ENCODE measurements at places on chromosomes 4 and X.

GRCh38 chrX:39226251-39226650 is 425.0 kb downstream of the MID1IP1 start:
- no peak for DNase-seq

DNA sequence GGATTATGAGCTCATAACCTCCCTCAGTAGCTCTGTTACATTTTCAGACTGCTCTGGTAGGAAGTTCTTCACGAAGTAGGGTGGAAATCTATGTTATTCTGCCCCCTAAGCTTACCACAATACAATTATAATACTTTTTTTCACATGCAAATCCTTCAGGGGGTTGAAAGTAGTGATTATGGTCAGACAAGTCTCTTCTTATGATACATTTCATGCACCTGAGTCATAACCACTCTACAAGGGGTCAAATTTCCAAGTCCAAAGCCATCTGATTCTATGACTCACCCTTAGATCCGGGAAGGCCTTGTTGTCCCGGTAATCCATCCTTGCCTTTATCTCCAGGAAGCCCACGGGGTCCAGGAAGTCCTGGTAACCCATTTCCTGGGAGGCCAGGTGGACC is 95.2 kb downstream of the ATG4A start:
- no peak for DNase-seq

DNA sequence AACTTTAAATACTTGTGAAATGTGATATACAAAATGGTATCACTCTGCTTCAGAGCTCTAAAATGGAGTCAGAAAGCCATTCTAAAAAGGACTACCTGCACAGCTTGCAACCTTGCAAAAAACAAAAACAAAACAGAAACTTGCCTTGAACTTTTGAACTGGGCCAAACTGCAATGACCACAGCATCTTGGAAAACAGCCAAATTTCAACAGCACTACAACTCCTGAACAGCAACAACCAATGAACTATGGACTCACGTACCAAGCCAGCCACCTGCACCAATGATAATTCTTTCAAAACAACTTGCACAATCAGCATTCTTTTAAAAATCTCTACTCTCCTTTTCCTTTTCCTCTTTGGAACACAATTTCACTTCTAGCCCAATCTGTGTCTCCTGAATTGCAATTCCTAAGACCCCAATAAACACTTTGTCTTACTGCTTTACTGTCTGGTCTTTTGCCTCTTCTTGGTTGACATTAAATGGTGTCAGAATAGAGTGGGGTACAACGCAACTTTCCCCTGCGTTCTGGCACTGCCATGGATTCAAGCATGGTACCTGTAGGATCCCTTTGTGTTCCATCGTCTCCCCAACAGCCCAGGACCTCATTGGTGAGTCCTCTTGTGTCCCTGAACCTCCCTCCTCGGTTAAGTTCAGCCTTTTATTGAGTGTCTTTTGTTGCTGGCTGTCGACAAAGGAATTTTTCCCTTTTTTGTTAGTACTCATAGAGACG is 35.7 kb upstream of the FMR1 start:
- no peak for DNase-seq

DNA sequence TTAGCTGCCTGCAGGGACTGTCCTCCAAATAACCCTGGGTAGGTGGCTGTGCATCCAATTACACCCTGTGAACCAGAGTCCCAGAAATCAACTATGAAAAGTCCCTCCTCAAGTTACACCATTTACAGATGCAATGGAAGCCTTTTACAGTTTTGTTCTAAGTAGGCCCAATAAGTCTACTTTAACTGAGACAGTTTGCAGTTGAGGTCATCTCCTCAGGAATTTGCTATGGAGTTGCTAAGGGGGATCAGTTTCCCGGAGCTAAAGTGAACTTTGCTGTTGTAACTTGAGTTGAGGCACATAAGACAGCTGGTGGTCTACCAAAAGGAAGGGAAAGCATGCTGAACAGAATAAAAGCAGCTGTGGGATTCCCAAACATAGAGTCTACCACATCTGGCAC is 121.6 kb upstream of the STK26 start:
- no peak for DNase-seq

DNA sequence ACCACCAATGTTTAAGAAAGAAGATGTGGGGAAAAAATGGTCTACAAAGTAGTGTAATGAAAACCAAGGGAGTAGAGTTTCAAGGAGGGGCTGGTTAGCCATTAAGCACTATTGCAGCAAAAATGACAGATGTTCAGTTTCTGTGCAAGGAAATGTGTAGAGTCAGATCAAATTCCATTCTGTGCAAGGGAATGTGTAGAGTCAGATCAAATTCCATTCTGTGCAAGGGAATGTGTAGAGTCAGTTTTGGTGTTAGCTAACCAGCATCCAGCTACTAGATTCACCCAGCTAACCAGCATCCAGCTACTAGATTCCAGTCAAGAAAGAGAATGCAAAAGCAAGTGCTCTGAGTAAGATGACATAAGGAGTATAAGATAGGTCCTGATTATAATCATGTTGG is 208.8 kb downstream of the COX18 start:
- no peak for DNase-seq

DNA sequence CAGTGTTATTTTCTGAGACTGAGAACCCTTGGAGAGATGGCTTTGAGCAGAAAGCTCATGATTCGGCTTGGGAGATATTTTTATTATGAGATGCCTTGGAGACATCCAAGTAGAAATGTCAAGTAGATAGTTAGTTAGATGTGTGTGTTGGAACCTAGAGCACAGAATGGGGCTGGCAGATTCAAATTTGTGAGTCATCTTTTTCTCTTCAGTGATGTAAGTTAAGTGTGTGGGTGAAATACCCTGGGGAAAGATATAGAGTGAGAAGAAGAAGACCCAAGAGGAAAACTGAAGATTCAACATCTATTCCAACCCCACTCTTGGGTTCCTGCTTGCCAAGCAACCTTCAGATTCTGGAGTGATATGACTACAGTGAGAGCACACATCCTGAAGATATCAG is 580.8 kb upstream of the AMOT start:
- DNase-seq = no peak

DNA sequence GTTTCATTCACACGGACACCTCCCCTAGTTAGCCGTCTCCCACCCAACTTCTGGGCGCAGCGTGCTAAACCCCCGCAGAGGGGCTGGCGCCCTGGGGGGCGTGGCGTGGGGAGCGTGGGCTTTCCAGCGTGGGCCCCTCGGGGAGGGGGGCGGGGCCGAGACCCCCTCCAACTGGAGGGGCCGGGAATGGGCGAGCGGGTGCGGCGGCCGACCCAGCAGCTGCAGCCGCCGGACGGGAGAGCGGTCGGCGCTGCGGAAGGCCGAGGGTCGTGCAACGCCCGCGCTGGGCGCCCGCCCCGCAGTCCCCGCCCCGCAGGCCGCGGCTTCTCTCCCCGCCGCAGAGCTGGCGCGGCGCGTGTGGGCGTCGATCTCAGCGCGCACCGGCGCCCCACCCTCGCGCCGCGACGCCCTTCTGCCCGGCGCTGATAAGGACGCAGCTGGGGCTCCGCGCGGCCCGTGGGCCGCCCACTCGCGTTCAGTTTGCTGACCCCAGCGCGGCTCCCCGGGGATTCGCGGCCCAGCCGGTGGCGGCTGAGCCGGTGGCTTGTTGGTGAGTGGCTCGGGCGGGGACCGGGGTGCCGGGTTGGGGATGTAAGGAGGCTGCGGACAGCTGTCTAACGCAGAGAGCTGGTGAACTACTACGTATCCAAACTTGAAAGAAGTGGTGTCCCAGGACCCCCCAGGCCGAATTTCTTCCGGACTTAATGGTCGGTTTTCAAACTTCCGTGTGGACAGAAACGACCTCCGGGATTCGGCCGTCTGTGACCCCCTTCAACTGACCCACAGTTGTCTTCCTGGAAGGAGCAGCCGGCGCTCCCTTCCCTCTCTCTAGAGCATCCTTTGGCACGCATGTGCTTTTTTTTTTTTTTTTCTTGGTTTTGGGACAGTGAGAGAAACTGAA is 1.5 kb downstream of the FHDC1 start:
- no peak for DNase-seq

- DNase-seq = no peak
Measured at GRCh38 chr4:40731792-40732245, 17.9 kb upstream of the NSUN7 start.

DNA sequence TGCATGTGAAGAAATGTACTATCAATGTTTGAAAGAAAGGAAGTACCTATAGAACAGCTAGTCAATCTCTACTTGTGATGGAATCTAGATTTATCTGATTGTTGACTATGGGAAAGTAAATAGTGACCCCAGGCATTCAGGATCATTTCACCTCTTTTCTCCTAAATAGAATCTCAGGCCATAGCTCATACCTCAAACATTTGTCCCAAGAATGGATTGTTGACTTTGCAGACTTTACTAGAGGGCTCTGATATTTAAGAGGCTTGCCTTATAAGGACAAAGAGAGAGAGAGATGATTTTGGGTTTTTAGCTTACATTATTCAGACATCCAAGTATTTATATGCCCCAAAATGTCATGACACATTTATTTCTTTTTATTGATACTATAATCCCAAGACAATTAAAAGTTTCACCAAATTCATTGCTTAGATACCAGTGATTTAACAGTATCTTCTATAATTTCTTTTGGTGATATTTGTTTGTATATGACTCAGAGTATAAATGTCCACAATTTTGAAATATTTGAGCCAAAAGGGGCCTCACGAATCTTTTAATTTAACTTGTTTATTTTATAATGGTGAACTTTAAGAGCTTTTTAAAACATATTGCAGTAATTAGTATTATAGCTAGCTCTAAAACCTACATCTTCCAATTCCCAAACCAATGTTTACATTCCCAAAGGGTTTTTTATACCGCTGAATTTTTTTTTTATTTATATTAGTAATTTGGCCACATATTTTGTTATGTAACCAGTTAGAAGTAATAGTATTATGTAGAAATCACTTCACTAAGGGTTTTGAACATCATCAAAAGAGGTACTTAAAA is 614.1 kb downstream of the PCDH7 start:
- no peak for DNase-seq

DNA sequence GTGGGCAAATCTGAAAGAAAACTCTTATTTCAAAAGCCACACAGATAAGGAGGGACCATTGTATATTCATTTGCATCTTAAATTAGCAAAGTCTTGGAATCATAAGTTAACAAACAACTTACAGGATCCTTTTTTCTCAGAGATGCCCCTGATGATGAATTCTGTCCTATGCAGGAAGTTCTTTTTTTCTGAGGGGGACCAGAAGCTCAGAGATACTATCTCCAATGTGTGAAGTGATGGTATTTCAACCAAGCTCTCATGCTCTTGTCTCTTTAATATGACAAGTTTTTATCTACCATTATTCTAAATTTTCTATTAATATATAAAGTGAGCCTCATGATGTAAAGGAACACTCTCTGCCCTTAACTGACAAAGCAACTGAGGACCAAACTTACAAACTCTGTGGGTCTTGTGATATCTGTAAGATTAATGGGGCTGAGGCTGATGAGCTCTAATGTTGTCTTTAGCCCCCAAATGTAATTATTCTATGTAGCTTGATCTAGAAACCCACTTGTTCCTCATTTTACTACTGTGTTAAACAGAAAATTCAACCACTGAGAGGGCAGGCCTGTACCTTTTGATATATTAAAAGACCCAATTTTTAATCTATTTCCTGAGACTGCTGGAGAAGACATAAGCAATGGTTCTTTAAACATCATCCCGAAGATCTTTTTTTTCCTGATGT is 27.0 kb downstream of the TEC start:
- no peak for DNase-seq

DNA sequence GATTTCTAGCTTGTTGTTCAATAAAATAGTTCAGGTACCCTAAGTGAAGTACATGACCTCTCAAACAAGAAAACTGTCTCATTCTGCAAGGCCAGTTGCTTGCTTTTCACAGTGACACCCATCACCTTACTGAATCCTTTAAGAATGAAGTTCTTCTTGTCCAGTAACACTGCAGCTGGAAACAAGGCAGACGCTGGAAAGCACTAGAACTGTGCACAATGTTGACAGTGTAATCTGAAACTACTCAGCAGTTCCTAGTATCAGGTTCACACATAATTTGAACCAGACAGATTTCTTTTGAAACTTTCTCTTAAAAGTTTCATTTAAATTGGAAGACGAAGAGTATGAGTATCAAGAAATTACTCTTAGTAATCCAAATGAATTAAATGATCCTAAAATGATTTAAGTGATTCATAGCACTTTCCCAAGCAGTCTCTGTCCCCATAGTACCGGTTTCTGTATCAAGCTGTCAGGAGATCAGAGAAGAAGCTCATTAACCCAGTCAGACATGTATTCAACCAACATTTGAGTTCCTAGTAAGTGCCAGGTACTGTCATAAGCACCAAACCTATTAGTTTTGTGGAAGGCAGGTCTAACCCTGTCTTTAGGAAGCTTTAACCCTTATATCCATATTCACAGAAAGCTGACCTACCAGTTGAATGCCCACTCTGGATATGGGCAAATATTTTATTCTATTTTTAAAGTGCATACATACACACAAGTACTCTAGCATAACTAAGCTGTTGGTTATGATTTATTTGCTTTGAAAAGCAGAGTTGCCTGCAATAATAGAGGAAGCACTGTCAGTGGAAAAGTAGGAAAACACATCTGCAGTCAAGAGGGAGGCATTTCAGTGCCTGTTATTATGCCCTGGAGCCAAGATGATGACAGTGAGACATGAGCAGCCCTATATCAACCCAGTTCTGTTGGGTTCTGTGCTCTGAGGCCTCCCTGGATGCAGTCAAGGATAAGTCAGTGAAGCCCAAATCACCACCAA is 63.6 kb downstream of the PALLD start:
- no peak for DNase-seq

DNA sequence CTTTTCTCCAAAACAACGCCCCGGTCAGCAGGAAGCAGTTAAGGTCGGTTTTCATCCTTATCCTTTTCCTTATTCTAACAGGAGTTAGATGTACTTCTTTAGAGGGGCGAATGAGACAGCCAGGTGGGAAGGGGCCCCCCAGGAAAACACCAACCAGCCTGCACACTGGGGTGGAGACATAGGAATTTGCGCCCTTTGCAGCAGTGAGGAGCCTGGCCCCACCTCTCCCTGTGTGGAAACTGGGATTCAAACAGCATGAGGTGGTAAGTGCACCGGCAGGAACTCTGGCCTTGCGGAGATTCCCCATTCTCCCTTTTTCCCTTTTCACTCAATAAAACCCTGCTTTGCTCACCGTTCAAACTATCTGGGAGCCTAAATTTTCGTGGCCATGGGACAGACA is 8.0 kb upstream of the FAM47C start:
- no peak for DNase-seq

GRCh38 chr4:56768763-56769162 is 52.7 kb downstream of the SPINK2 start:
- DNase-seq = no peak

GRCh38 chrX:96389281-96390047 is 295.2 kb upstream of the DIAPH2 start:
- no peak for DNase-seq

GRCh38 chr4:150327262-150327780 is 249.1 kb downstream of the DCLK2 start:
- no peak for DNase-seq

DNA sequence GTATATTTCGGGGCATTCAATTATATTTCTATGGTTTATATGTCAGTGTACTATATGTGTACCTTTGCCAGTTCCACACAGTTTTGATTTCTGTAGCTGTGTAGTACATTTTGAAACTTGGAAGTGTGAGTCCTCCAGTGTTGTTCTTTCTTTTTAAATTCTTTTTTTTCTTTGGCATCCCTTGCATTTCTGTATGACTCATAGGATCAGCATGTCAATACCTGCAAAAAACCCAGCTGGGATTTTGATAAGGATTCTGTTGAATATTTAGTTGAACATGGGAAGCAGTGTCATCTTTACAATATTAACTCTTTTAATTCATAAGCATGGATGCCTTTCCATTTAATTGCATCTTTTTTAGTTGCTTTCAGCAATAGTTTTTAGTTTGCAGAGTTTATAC is 100.0 kb downstream of the SH3BGRL start:
- DNase-seq = no peak

GRCh38 chr4:5759236-5760075 is 48.5 kb downstream of the EVC start:
- no peak for DNase-seq
